AG20443 (cell line): ENCODE measurements at places on chromosomes 7 and 10.

DNA sequence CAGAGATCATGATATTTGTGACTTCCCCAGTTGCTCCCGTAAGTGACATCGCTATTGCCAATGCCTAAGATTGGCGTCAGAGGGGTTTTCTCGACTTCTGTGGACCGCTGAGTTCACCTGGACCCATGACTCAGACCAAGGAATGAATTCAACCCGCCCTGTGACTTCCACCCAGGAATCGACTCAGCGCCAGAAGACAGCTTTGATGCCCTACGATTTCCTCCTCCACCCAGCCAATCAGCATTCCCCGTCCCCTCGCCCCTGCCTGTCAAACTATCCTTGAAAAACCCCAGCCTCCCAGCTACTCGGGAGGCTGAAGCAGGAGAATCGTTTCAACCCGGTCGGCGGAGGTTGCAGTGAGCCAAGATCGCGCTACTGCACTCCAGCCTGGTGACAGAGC lies 58.3 kb downstream of the MICALL2 start:
- DNase-seq: no peak

- no peak for DNase-seq
Measured at GRCh38 chr7:132504852-132505251, 71.4 kb downstream of the PLXNA4 start.

DNA sequence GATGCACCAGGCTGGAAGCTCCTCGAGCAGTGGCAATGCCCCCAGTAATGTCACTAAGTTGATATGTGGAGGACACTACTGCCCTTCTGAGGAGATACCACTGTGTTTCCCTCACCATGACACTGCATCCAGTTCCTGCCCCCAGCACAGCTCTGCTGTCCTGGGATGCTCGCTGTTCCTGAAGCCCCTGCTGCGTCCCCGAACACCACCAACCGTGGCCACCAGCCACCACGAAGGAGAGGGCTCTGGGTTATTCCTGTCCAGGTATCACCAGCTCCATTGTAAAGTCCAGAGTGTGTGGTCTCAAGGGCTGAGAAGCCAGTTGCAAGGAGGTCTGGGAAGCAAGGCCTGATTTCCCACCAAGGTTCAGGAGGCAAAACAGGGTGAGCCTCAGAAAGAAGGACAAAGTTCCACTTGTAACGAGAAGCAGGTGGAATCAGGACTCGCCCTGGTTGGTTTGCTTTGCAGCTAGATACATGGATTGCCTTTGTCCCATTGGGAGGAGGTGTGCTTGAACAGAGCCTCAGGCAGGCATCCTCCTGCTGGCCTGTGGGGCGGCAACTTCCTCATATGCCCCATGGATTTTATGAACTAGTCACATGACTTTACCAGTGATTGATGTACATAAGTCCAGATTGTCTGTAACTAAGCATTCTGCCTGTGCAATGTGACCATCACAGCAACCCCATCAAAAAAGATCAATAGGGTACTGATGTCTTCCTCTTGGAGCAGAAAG lies 427.0 kb upstream of the VSTM2A start:
- no peak for DNase-seq

DNA sequence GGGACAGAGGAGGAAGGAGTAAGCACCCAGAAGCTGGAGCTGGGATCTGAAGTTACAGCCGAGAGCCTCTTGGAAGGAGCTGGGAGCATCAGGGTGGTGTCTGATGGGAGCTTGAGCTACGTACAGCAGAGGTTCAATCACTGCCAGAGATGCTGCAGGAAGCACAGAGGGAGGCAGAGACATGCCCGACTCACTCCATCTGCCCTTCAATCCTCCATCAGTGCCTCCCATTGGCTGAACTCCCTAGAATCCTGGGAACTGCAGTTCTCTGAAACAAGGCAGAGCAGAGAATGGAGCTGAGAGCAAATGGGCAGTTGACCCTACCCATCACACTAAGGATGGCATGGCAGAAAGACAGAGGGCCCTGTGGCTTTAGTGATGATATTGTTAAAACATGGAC lies 40.0 kb upstream of the CTBP2 start:
- DNase-seq: no peak

GRCh38 chr7:126881315-126881714 lies 371.4 kb downstream of the GRM8 start:
- no peak for DNase-seq

DNA sequence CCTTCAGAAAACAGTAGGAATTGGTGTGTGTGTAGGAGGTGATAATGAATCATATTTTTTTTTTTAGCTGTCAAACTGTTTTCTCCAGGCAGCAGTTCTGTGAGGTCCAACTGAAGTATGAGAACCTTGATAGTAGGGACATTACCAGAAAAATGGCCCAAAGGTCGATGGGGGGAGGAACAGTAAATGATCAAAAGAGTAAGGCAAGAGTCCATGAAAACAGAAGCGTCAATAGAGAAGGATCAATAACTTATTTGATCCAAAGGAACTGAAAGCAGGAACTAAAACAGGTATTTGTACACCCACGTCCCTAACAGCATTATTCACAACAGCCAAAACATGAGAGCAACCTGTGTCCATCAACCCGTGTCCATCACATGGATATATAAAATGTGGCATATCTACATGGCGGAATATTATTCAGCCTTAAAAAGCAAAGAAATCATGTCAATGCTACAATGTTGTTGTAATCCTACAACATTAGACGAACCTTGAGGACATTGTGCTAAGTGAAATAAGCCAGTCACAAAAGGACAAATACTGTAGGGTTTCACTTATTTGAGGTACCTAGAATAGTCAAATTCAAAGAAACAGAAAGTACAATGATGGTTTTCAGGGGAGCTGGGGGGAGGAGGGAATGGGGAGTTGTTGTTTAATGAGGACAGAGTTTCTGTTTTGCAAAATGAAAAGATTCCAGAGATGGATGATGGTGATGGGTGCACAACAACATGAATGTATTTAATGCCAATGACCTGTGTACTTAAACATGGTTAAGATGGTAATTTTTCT lies 214.0 kb upstream of the KLF14 start:
- DNase-seq: no peak

DNA sequence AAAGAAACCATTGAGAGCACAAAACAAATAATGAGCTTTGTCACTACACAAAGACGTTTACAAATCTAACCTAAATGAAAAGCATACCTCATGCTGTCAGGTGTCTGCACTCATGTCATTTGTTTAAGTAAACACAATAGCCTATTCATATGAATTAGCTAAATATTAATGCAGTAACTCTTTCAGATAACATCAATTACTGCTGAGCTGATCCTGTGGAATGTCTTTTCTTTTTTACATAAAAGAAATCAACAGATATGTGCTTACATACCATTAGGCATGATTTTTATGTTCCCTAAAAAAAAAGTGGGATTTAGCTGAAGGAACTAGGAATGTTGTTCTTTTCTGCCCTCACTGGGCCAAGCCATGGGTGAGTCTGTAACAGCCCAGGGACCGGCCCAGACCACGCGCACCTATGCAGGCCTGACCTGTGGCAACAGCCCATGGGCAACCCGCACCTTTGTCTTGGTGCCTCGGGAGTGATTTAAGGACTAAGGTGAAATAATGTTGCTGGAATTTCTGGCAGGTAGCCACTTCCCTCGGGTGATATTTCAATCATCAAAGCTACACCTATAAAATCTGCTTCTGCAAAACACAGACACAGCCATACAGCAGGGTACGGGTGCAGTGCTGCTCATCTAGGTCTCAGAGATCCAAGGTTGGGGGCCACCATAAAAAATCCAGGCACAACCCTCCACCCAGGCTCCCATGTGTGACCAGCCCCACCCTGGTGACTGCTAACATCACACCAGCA lies 44.6 kb downstream of the FGFR2 start:
- no peak for DNase-seq

DNA sequence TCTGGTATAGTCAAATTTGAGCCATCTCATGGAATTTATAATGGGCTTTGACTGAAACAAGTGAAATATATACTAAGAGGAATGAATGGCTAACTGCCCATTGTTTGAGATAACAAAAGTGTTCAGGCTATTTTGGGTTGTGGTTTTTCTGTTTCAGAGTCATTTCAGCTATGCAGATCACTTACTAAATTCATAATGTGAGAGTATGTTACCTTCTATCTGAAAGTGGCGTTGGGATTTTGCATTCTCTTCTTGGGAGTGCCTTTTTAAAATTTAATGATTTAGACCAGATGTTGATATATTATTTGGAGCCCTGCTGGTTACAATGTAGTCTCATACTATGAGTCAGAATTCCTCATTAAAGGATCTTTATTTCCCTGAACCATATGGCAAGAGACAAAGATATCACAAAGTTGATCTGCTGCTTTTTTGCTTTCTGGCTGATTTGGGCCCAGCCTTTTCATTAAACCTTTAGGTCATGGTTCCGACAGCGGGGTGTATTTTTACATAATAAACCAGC lies 10.4 kb downstream of the VCL start:
- peak; percentile 43 for DNase-seq

GRCh38 chr10:119346095-119346832 lies 138.9 kb downstream of the GRK5 start:
- no peak for DNase-seq

GRCh38 chr10:7702288-7702812 lies 766 bp upstream of the ITIH2 start:
- DNase-seq: no peak

- DNase-seq: no peak
Measured at GRCh38 chr10:46328853-46329689, 42.3 kb downstream of the ANTXRL start.
